ENCODE measurements at places on chromosomes 16 and 17.

- no peak for DNase-seq
These were observed 85.7 kb upstream of the XYLT1 start for GRCh38 chr16:17556276-17557052.

- no peak for DNase-seq
These were observed 17.2 kb downstream of the NUDT7 start for GRCh38 chr16:77739559-77739892.

DNA sequence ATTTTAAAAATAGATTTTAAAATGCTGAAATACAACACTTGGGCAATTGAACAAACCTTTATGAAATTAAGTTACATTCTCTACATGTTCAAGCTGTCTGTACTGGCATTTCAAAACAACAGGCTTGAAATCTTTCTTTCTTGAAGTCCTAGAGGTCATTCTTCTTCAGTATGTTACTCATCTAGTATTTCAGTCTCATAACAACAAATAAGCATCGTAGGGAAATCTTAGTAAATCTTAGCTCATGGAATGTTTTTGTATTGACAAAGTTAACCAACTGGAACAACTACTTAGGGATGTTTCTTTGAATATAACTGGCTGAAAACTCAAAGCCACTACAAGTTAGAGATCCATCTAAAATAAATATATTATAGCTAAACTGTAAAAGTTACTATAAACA, 96.6 kb downstream of the KIF2B start:
- no peak for DNase-seq

DNA sequence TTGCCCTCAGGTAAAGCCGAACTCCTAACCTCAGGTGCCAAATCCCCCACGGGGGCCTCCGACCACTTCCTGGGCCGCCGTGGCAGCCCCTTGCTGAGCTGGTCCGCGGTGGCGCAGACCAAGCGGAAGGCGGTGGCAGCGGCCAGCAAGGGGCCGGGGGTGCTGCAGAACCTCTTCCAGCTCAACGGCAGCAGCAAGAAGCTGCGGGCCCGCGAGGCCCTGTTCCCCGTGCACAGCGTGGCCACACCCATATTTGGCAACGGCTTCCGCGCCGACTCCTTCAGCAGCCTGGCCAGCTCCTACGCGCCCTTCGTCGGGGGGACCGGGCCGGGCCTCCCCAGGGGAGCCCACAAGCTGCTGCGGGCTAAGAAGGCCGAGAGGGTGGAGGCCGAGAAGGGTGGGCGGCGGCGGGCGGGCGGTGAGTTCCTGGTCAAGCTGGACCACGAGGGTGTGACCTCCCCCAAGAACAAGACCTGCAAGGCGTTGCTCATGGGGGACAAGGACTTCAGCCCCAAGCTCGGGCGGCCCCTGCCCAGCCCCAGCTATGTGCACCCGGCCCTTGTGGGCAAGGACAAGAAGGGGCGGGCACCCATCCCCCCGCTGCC, 51.6 kb downstream of the ACTG1 start:
- no peak for DNase-seq

- no peak for DNase-seq
These were observed 2.1 kb downstream of the MT1X start for GRCh38 chr16:56684256-56684925.

GRCh38 chr16:14562691-14563491, 67.2 kb downstream of the PARN start:
- DNase-seq: no peak

DNA sequence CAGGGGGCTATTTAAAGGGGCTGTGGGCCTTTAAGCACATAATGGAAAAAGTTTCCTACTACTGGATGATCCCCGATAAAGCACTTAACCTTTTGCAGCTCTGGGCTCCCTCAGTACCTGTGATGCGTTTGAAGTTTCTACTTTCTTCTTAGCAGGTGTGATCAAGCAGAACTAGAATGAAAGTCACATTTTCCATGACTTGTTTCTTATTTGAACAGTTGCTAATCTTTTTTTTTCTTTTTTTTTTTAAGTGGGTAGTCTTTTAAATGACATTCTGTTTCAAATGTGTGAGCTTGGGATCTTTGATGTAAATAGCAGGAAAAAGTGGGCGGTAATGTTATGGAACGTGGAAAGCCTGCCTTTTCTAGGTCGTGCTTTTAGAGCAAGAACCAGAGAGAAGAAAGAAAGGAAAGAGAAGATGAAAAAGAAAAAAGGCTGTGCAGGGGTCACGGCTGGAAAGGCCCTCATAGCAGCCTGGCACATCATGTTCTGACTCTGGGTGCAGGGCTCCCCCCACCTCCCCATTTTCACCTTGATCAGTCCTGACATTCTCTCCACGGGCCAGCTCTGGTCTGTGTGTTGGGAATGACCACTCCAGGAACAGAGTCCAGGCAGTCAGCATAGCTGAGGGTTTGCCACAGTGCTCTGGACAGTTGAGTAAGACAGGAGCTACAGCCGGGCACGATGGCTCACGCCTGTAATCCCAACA, 150.6 kb downstream of the CLEC16A start:
- DNase-seq: no peak

GRCh38 chr16:2912330-2913199, 834 bp downstream of the FLYWCH1 start:
- DNase-seq: peak; percentile 14

GRCh38 chr17:73163043-73163442, 1.8 kb upstream of the SSTR2 start:
- no peak for DNase-seq

- no peak for DNase-seq
These were observed 590 bp upstream of the CD79B start for GRCh38 chr17:63932721-63933120.

- no peak for DNase-seq
These were observed 24.0 kb downstream of the PIK3R5 start for GRCh38 chr17:8941520-8941919.

DNA sequence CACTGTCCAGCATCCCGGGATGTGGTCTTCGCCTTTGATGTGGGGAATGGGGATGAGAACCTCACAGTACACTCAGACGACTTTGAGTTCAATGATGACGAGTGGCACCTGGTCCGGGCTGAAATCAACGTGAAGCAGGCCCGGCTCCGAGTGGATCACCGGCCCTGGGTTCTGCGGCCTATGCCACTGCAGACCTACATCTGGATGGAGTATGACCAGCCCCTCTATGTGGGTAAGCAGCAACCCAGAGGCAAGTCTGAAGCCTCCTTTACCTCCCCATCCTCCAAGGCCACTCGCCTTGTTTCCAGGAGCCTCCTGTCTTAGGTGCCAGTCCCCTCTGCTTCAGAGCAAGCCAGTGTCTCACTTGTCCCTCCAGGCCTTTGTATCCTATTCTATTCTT, 10.2 kb downstream of the CNTNAP1 start:
- no peak for DNase-seq

DNA sequence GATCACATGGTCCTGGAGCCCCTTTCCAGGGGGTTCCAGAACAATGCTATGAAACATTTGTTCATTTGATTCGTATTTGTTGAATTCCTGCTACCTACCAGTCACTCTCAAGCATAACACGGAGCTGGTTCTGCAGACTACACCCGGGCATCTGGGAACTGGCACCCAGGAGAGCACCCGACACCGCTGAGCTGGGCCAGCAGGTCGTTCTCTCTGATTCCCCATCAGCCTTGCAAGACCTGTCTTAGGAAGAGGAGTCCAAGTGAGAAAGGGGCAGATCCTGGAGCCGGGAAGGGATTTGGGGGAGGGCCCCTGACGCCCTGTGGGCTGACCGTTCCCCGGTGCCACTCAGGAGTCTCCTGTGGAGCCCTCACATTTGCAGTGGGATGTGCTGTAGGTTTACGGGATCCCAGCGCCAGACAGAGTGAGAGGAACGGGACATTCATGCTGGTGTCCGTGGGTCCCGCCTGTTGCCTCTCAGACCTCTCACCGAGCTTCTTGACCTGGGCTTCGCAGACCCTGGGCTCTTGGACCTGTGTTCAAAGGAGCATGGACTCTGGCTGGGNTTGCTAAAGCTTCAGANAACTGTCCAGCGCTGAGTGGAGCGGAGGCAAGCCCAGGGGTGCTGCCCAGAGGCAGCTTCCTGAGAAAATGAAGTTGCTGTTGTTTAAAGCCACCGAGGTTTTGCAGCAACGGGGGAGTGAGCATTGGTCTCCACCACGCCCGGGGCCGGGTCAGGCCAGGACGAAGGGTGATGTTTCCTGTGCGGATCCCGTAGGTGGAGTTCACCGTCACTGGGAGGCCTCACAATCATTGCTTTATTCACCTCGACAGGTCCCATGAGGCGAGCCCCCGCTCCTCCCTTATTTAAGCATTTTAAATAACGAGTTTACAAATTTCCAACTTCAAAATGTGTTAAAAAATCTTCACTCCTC, 49.2 kb downstream of the METRNL start:
- DNase-seq: no peak

DNA sequence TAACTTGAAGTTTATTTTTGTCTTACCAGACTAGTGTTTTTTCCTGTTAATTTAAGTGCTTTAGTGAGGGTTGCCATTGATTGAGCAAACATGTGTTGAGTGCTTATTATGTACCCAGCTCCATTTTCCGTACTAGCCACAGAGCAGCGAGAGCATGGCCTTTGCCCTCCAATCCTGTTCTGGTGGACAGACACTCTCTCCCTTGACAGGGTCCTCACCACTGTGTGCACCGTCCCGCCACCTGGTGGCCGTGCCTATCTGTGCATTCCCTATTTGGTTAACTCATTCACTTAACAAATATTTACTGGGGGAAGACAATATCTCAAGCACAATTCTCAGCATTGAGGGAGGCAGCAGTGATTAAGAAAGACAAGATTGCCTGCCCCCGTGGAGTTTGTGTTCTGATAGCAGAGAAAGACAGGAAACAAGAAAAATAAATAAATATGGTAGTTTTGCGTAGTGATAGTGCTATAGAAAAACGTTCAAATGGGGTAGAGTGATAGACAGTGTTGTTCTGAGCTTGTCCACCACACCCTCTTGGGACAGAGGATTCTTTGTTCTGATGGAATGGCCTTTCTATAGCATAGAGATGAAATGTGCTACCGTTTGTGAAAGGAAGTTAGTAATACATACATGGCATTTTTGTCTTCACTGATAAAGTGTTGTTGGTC, 13.0 kb downstream of the CDH13 start:
- DNase-seq: no peak

- DNase-seq: no peak
These were observed 16.1 kb downstream of the SPNS2 start for GRCh38 chr17:4514779-4515178.

DNA sequence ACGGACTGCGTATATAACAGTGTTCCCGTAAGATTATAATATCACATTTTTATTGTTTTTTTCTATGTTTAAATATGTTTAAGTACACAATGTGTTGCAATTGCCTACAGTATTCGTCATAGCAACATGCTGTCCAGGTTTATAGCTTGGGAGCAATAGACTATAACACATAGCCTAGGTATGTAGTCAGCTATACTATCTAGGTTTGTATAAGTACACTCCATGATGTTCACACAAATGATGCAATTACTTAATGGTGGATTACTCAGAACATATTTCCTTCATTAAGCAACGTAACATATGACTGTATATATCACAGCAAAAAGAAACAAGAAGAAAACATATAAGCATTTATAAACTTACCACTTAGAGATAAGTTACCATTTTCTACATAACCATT, 160.0 kb downstream of the CBLN1 start:
- no peak for DNase-seq

DNA sequence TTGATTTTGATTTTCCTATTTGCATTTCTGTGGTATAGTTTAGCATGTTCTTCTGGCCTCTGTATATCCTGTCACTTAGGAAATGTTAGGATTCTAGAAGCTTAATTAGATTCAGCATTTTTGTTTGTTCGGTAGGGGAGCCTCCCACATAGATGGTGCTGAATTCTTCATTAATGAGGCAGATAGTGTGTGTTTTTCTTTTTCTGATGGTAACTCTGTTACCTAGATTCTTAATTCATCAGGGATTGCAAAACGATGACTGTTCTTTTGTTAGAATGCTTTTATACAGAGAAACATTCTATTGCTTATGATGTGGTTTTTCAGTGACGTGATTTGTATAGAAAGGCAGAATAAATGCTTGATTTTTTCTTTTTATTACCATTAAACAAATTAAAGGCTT, 19.0 kb downstream of the BANP start:
- no peak for DNase-seq

DNA sequence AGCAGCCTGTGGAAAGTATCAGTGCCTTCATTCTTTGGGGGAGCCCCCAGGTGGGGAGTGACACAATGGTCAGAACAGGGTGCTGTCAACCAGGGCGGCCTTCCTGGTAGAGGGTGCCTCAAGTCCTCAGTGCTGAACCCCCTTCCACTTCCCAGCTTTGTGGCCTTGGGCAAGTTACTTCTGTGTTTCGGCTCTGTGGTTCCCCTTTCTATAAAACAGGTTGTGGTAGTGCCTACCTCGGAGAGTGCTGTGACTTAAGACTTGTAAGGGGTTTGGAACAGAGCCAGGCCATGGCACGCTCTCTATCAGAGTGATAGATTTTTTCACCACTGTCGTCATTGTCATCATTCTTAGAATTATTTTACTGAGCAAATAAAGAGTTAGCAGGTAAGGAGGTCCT, 141.1 kb downstream of the CCDC182 start:
- peak; percentile 45 for DNase-seq

Data from activated CD4-positive, alpha-beta T cell treated with anti-CD3 and anti-CD28 coated beads for 1 hour (primary cell).